NCI-H2171 (cell line): ENCODE measurements at places on chromosomes 11 and 22.

DNA sequence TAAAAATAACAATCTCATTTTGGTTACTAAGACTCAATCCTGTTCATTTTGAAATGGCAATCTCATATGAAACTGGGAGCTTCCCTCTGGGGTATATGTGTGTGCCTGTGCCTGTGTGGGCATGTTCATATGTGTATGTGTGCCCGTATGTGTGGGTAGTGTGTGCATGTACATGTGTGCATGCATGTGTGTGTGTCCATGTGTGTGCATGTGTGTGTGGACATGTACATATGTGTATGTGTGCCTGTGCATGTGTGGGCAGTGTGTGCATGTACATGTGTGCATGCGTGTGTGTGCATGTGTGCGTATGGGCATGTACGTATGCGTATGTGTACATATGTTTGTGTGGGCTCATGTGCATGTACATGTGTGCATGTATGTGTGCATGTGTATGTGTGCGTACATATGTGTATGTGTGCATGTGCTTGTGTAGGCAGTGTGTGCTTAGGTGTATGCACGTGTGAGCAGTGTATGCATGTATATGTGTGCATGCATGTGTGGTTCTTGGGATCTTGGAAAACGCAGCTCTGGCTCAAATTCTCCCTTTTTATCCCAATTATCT is 24.5 kb upstream of the CACNG2 start:
- DNase-seq: no peak

DNA sequence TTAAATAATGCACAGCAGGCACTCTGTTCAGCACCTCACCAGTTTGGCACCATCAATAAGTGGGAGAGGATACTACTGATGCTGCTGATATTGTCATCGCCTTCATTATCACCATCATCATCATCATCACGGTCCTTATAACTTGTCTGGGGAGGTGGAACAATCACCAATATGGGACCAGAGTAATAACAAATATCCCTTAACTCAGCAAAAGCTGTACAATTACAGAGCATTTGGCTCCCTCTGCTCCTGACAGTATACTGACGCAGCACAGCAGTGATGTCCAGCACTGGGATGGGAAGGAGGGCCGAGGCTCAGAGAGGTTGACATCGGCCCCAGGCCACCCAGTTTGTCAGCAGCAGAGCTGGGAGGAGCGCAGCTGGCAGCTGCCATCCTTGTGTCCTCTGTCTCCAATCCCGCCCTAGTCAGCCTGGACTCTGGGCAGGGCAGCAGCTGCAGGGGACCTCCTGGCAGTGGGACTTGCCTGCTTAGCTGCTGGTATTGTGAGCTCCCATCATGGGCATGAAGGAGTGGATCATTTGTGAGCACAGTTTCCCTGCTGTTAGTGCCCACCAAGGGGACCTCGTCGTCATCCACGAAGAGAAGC is 90.0 kb downstream of the DHCR7 start:
- no peak for DNase-seq

- no peak for DNase-seq
Observed at GRCh38 chr22:50105208-50106100, 15.6 kb downstream of the MOV10L1 start.

DNA sequence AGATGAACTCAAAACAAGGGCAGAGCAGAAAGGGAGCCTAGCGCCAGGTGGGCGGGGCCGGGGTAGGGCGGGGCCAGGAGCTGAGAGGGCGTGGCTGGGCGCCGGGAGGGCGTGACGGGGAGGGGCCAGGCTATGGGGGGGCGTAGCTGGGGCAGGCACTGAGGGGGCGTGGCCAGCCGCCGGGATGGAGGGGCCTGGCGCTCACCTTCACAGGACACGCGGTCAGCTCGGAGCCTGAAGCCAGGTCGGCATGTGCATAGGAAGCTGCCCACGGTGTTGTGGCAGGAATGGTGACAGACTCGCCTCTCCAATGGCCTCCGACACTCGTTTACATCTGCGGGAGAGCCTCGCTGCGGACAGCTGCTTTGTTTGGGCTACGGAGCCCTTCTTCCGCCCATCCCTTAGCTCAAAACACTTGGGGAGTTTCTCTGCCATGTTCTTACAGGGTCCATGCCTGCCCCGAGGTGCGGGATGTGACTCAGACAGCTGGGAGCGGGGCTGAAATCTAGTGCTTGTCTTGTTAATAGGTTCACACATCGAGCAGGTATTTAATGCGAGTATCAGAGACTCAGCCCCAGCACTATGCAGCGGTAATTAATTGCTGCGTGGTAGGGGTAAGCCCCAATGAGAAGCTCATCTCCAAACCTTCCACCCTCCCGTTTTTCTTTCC is 13.4 kb downstream of the VWCE start:
- DNase-seq: no peak

DNA sequence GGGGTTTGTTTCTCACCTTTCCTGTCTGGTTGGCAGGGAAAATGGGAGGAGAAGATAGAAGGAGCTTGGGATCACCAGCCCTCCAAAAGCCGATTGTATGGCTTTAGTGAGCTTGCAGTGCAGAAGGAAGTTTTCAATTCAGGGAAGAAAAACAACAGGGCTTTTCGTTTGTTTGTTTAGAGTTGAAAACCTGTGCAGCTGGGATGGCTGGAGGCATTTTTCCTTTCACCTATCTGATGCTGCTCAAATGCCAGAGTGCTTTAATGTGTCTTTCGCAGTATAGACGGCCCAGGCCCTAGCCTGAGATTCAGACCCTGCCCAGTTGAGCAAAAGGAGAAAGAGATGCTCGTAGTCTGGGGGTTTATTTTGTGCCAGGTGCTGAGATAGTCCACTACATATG is 87.9 kb downstream of the INSC start:
- no peak for DNase-seq

DNA sequence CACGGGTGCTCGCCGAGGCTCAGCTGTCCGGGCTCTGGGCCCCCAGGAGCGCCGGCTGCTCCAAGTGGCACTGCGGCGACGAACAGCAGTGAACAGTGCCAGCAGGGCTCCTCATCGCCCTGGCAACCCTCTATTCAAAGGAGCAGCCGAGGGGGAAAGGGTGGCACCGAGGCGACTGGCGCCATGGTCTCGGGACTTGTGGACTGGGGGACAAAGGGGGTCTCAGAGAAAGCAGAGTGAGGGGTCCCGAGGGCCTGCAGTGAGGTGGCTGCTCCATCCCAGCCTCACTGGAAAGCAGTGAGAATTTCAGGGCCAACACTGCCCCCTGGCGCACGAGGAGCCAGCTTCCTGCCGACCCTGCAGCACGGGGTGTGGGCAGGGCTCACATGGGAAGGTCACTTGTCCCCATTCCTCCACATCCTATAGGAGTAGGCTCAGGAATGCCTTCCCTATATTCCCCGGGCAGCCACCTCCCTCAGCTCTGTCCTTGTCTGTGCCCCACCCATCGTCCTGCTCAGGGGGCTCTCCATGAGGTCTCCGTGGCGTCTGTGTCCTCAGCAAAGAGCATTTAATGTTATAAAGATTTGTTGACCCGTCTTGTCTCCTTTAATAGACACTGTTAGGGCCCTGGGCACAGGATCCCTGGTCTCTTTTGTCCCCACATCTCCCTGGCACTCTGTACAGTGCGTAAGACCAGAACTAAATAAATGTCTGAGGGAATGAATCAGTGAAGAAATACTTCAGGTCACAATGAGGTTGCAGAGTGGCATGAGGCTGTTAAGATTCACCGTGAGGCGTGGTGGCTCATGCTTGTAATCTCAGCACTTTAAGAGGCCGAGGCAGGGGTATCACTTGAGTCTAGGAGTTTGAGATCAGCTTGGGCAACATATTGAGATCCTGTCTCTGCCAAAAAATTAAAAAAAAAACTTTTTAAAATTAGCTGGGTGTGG is 26.4 kb downstream of the LRFN4 start:
- DNase-seq: peak; percentile 68

- DNase-seq: no peak
Observed at GRCh38 chr22:22394591-22394990, 114.0 kb downstream of the ZNF280B start.

GRCh38 chr11:75445315-75445953 is 12.4 kb upstream of the KLHL35 start:
- no peak for DNase-seq

GRCh38 chr22:42171417-42171816 is 40.8 kb upstream of the CYP2D6 start:
- DNase-seq: peak; percentile 23

- peak; percentile 83 for DNase-seq
Observed at GRCh38 chr11:12318791-12319438, 58.5 kb upstream of the PARVA start.

- no peak for DNase-seq
Observed at GRCh38 chr11:76424891-76425290, 19.9 kb upstream of the EMSY start.

GRCh38 chr22:29914165-29914564 is 31.2 kb downstream of the MTMR3 start:
- DNase-seq: no peak

DNA sequence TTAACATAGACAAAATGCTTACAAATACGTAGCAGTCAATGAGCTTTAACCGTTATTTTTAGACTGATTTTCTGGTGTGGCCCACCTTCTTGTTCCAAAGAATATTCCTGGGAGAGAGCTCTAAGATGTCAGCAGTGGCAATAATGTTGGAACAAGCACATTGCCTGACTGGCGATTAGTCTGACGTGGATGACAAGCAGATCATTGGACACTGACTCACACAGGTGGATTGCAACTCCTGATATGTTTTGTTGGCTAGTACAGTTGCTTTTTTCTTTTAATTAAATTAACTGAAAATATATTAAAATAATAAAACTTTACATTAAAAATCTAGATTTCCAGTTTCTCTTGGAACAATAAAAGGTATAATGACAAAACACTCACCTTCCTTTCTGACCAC is 78.0 kb downstream of the TENM4 start:
- DNase-seq: no peak

DNA sequence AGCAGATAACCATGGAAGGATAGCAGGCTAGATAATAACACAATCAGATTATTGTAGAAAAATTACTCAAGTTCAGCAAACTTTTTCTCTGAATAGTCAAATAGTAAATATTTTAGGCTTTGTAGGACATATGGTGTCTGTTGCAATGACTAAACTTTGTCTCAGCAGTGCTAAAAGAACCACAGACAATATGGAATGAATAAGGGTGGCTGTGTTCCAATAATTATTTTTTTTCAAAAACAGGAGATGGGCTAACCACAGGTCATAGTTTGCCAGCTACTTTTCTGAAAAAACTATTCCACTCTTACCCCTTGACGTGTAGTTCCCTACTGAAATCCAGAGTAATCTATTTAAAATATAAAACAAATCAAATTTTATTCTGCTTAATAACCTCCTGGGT is 153.9 kb upstream of the LRRC4C start:
- no peak for DNase-seq

- DNase-seq: no peak
Observed at GRCh38 chr11:30583476-30584280, 2.5 kb downstream of the MPPED2 start.

DNA sequence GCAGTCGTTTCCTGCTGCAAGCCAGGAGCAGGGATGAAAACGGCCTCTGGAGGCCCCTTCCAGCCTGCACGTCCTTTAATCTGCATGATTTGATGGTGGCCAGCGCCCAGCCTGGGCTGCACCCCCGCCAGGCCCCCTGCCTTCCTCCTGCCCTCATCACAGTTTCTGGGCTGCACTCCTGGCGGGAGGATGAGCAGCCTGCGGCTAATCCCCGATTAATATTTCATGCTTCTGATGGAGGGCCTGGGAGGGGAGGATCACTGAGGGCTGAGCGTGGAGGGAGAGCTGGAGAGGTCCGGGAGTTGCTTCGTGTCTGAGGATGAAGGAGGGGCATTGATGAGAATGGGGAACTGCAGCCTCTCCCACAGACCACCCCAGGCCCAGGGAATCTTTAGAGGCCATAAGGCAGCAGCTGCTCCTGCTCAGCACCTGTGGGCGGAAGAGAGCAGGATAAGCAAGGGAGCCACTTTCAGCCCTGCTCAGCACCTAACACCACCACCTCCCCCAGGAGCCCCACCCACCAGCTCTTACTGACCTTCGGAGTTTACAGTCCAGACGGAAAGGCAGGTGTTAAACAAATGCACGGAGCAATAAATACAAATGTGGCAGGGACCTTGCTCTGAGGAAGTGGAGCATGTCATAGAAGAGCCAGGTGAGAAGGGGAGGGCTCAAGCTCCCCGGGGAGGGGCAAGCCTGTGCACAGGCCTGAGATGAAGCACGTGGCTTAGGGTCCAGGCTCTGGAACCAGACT is 135.0 kb upstream of the NECTIN1 start:
- DNase-seq: no peak

DNA sequence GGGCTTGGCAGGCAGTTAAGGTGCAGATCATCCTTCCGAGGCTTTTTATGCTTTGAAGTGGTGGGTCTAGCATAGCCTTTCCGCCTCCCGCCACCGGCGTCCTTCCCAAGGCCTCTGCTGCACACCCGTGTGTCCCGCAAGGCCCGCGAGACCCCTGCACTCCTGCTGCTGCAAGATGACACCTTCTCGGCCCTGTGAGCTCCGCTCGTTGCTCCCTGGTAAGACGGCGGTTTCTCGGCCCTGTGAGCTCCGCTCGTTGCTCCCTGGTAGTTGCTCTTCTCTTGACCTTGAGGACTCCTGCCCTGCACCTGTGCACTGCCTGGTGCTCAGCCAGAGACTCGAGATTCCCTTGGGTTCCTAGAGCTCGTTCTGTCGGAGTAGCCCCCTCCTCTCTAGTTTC is 17.9 kb upstream of the TRMU start:
- no peak for DNase-seq

GRCh38 chr22:29130476-29130875 is 57.6 kb downstream of the KREMEN1 start:
- no peak for DNase-seq

GRCh38 chr11:101741479-101742175 is 157.8 kb upstream of the TRPC6 start:
- no peak for DNase-seq

DNA sequence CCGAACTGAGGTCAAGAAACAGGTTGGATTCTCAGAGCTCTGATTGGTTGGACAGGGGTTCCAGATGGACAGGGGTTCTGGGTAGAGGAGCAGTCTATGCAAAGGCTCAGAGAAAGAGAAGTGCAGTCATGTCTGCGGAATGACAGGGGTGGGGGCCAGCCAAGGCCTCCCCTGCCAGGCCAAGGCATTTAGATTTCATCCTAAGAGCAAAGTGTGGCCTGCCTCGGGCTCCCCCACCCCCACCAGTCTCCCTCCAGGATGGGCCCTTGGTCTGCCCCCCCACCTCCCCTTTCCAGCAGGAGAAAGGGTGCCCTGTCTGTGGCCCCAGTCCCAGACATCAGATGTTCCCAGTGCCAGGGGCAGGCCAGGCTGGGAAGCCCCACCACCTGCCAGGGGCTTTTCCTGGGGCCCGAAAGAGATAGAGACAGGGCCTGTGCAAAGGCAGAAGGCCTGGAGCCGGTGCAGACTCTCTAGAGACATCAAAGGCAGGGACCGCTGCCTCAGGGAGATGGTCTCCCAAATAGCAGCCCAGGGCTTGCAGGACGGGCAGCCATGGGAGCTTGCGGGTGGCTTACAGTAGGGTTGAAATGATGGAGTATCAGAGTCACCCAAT is 9.4 kb downstream of the SUSD2 start:
- no peak for DNase-seq

DNA sequence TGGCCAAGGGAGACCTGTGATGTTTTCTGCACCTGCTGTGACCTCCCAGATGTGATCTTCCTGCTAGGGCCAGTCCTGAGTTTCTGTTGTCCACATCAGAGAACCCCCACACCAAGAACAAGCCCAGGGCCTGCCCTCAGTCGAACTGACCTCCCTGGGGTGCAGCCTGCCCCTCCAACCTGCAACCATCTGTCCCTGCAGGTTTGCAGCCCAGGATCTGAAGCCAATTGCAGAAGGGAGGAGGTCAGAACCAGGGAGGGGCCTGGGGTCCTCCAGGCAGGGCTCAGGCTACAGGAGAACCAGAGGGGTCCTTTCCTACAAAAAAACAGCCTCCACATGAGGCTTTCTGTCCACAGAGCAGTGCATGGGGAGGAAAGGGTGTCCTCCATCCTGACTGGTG is 807 bp downstream of the TRIM3 start:
- no peak for DNase-seq

- DNase-seq: no peak
Observed at GRCh38 chr11:61539831-61540357, 31.3 kb downstream of the LRRC10B start.
